Kidney glomerular epithelial cell (primary cell): ENCODE measurements at places on chromosomes 16 and 17.
A peak's percentile ranks its signal among the peaks of the same experiment; 100 is the strongest.

DNA sequence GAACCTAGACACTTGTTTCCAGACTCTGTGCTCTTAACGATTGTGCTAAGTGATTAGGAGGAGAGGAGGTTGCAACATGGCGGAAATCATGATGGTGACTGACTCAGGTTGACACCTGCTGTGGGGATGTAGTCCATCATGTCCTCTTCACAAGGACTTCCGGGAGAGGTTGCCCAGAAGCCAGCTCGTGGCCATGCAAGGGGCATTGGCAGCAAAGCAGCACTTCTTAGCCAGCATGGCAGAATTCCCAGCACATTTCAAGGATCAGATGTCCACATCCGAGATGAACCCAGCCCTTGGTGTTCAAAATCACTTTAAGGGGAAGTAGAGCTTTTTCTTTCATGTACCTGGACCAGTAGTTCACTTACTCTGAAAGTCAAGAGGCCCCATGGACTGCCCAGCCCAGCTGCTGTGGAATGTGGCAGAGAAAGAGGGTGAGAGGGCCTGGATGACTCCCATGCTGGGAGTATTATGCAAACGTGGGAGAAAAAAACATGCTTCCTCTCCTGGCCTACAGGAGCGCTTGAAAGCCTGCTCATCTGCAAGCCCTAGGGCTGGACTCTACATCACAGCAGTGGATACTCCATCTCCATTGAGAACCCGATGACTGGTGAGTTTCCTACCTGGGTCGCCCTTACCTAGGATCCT is 65.5 kb downstream of the IRX6 start:
- DNase-seq: no peak

GRCh38 chr17:35011671-35012216 is 31.4 kb downstream of the LIG3 start:
- DNase-seq: no peak

GRCh38 chr17:31582151-31582907 is 190.9 kb downstream of the RAB11FIP4 start:
- DNase-seq: no peak

- no peak for DNase-seq
Measured at GRCh38 chr16:52603015-52603414, 56.1 kb upstream of the TOX3 start.

GRCh38 chr16:50552476-50553101 is 4.4 kb downstream of the NKD1 start:
- no peak for DNase-seq

GRCh38 chr16:88905563-88905962 is 39.1 kb upstream of the PABPN1L start:
- DNase-seq: no peak

GRCh38 chr16:49474741-49475140 is 101.1 kb downstream of the C16orf78 start:
- no peak for DNase-seq

DNA sequence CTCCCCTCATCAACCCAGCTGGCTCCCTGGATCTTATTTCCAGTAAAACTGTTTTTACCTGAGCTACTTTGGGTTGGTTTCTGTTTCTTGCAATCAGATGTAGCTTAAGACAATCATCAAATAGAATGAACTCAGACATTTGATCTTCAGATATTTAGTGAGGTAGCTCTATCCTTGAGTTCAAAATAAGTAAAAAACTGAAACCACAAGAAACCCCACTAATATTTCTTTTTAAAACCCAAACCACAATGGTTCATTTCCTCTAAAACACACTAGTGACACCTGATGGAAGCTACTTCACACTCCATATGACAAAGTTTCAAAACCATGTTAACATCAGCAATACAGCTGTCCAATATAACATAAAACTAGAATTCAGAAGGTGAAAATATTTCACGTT is 37.8 kb downstream of the CACNG1 start:
- DNase-seq: no peak

GRCh38 chr17:39704821-39705551 is 5.1 kb downstream of the ERBB2 start:
- peak; percentile 5 for DNase-seq

- DNase-seq: peak; percentile 4
Measured at GRCh38 chr16:80710918-80711317, 93.5 kb downstream of the CDYL2 start.

DNA sequence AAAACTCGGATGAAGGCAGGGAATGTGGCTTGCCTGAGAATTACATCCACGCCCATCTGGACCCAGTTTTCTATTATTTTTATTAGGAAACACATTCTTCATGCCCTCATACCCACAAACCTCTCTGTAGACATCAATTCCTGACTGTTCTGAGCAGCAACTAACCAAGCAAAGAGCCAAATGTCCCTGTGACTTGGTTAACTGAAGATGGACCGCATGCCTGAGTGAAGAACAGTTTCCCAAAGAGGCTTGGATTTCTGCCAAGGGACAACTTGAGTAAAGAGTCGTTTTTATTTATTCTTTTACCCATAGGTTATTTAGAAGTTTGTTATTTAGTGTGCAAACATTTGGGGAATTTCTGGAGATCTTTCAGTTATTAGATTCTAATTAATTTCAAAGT is 259.8 kb downstream of the GRIN2A start:
- DNase-seq: no peak

DNA sequence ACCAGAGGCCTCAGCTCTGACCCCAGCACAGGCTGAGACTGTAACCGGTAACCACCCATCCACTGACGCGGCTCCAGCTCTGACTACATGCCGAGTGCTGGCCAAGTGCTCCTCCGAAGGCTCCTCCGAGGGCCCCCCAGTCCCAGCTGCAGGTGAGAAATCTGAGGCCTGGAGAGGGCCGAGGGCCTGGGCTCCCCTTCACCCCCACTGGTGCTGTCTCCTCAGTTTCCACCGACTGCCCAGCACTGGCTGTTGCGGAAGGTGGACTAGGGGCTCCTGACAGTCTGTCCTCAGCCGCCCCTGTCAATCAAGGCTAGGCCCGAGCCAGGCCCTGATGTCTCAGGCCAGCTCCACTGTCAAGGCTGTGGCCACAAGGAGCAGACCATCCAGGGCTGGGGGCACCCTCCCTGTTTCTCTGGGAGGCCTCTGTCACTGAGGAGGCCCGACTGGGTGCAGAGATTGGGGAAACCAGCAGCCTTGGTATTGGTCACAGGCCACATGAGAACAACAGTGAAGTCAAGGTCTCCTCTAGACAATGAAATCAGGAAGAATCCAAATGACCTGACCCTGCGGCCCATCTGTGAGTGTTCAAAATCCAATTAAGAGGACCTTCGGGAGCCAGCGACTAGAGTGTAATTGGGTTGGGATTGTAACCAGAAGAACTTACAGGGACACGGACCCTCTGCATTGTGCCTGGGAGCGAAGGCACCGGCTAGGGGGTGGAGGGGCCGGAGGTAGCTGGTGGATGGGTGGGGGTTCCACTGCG is 5.1 kb downstream of the TMEM235 start:
- DNase-seq: no peak

- no peak for DNase-seq
Measured at GRCh38 chr17:72937707-72938106, 154.8 kb downstream of the SLC39A11 start.

GRCh38 chr16:67710607-67711006 is 8.5 kb downstream of the GFOD2 start:
- no peak for DNase-seq

DNA sequence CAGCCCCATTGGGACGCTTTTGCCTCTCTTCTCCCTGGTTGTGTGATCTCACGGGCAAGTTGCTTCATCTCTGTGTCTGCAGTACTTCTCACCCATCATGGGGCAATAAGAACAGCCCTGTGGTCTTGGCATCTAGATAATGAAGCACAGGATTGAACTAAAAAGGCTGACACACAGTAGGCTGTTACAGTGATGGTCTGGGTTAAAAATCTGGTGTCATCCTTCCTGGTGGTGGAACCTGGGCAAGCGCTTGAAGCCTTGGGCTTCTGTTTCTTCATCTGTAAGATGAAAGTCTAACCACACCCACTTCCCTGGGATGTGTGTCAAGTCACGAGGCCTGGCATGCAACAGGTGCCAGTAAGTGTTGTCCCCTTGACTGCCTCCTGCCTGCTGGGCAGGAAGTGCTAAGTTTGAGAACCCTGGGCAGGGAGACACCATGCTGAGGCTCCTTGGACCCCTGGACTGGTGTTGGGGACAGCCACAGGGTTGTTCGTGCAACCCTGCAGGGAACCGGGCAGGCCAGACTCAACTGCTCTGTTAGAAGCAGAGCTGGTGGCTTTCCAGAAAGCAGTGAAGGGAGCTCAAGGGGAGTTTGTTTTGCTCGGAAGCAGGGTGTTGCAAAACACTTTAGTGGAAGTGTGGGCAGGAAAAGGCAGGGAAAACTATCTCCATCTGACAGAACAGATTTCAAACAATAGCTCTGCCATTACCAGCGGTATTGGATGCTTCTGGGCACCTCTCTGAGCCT is 5.9 kb upstream of the MAP2K3 start:
- no peak for DNase-seq

- DNase-seq: no peak
Measured at GRCh38 chr17:37745801-37746426, 1.1 kb upstream of the HNF1B start.

DNA sequence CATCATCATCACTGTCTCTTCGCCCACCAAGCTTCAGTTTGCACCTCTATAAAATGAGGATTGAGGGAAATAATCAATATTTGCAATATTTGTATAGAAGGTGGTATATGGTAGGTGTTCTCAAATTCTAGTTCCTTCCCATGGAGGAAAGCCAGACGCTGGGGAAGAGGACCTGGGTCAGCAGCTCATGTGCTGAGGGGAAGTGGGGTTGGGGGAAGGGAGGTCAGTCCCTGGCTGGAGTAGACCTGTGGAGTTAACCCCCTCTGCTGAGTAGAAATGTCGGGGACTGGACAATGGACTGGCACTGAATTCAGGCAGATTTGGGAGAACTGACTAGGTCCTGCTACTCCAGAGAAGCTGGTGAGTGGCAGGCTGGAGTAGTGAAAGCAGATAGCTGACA is 12.8 kb upstream of the ITGB3 start:
- no peak for DNase-seq

DNA sequence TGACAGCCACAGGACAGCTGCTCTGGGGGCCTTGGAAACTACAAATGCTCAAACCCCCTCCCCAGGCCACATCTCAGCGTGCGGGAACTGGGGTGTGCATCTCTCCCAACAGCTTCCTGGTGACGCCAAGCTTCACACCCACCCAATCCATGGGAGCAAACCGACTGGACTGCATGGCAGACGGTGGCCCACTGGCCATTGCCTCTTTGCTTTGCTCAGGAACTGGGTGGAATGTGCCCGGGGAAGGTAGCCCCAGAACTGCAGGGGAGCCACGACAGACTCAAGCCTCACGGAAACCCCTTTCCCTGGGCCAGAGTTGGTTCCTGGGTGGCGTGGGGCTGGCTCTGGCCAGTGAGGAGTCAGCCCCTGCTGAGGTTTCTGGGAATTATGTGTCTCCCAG is 5.2 kb upstream of the C16orf95 start:
- DNase-seq: no peak

DNA sequence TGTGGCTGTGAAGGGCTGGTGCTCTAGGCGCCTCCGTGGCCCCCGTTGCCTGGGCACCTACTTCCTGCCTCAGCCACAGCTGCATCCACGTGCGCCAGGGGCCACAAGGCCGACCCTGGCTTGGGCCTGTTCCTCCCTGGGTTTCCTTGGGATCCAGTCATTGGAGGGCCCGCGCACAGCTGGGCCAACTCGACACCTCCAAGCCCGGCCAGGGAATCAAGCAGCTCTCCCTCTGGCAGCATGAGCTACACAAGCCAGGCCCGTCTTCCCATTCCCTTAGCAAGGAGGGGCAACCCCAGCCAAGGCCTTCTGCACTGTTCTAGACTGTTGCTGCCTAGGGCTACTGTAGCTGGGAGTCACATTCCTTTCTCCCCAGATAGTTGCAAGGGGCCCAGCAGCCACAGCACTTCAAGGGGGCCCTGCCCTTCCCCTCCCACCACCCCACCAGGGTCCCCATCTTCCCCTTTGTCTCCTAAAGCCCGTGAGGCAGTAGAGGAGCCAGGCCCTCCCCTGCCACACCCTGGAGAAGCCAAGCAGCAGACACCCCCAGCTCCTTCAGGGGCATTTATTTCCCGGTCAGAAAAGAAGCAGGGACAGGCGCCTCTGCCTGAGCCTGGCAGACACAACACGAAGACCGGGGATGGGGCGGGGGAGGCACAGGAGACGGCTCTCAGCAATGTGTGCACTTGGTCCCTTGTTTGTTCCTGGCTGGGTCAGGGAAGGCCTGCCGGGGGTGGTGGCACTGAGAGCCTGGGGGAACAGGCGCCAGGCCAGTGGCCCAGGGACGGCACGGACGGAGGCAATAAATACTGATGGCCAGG is 3.8 kb downstream of the ARHGDIA start:
- no peak for DNase-seq

DNA sequence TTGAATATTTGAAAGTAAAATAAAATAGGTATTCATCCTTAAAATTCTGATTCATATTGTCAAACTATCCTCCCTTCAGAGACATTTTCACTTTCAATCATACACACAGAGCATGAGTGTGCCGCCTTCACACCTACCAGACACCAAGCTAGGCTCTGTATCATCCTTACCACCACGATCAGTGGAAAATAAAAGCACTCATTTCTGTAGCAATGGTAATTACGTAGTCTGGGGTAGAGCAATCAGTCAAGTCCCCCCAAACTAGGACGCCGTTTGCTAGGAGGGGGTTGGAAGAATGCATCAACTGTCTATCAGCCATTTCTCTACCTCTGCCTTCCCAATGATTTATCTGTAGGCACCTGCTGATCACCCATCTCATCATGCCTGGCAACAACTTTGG is 84.6 kb upstream of the GRIN2A start:
- no peak for DNase-seq

DNA sequence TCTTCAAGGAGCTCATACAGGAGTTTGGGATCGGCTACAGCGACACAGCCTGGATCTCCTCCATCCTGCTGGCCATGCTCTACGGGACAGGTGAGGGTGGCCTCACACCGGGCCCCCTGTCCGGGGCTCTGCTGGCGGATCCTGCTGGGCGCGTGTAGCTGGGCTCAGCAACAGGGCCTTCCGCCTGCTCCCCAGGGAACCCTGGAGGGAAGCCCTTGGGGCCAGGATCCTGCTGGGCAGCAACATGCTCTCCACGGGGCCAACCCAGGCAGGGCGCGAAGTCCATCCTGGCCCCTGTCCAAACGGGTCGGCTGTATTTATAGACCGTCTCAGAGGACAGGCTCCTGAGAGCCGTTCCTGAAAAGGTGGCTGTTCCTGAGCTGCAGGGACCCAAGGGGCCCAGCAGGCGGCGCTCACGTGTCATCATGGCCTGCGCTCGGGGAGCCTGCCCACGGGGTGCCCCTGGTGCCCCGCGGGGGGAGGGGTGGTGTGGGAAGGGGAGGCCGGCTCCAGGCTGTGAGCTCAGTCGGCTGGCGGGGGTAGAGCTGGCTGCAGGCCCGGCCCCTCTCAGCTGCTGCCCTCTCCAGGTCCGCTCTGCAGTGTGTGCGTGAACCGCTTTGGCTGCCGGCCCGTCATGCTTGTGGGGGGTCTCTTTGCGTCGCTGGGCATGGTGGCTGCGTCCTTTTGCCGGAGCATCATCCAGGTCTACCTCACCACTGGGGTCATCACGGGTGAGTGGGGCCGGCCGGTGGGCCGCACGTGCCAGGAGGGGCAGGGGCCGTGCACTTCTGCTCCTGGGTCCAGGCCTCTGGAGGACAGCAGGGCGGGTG is 7.5 kb downstream of the SLC16A3 start:
- no peak for DNase-seq
